ENCODE measurements at places on chromosomes 3 and 15.

DNA sequence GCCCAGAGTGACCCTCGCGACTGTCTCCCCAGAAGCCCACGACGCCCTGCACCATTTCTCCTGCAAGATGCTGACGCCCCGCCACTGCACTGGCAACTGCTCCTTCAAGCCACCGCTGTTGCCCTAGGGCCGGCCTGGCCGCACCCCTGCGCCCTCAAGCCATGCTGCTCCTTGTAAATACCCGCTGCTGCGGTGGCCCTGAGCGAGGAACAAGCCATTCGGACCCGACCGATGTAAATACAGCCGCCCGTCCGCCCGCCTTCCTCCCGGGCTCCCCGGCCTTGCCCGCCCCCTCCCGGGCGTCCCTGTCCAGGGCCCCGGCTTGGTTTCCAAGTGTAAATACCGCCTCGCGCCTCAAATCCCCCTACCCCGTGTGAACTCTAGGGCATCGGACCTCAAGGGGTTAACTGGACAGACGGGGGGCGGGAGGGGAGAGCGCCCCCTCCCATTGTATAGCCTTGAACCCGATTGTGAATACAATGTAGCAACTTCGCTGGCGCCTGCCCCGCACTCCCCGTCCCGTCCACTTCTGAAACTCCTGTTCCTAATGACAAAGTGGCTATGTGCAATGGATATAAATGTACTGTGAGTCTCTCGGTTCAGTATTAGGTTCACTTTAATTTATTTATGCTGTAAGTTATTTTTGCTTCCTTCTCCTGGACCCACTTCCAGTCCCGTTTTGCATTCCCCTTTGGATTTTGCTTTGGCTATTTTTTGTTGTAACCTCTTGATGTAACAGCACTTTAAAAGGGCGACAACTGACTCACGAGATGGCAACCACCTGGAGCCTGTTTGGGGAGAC, 5.9 kb downstream of the RNU6-1 start:
- DNase-seq: no peak

- no peak for DNase-seq
These were observed 37.6 kb downstream of the TMCC1 start for GRCh38 chr3:129855832-129856419.

- no peak for DNase-seq
These were observed 1.7 kb downstream of the P2RY14 start for GRCh38 chr3:151276687-151277042.

DNA sequence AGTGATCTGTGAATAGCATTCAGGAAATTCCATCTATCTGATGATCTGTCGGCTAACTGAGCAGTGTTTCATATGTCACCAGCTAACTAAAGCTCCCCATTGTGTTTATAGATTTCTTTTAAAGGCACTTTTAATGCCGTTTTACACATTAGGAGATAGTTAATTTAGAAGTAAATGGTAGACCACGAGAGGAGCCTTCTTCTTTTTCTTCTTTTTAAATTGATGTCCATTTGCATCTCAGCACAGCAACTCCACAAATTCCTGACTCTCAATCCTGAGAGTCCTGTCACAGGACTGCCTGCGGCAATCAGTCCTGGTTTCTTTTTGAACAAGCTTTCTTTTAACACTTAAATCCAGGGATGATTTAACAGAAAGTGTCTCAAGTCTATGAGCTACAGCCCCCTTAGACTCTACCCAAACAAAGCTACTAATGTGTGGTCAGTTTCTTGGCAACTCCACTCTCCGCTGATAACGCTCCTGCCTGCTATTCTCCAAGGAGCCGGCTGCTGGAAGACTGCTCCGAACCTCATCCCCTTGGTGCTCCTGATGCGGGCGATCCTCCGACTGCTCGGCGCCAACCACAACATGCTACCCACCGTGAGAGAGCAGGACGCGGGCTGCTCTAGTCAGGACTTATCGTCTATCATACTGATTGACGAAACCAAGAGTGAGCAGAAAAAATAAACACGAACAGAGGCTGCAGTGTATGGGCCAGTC, 421.4 kb downstream of the MECOM start:
- DNase-seq: no peak

DNA sequence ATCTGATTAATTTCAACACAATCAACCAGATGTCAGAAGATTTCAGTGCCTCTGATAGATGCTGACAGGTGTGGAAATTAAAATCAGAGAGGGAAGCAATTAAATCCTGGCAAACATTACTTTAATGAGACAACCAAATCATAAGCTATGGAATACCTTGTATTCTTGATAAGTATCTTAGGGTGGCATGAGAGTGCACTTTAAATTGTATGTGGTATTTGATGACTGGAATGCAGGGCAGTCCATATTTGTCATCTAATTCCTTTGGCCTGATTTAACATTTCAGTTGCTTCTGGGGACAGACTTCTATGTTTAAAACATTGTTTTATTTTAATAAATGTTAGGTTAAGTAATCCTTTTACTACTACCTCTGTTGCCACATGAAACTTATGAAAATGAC, 184.1 kb downstream of the LPP start:
- DNase-seq: no peak

DNA sequence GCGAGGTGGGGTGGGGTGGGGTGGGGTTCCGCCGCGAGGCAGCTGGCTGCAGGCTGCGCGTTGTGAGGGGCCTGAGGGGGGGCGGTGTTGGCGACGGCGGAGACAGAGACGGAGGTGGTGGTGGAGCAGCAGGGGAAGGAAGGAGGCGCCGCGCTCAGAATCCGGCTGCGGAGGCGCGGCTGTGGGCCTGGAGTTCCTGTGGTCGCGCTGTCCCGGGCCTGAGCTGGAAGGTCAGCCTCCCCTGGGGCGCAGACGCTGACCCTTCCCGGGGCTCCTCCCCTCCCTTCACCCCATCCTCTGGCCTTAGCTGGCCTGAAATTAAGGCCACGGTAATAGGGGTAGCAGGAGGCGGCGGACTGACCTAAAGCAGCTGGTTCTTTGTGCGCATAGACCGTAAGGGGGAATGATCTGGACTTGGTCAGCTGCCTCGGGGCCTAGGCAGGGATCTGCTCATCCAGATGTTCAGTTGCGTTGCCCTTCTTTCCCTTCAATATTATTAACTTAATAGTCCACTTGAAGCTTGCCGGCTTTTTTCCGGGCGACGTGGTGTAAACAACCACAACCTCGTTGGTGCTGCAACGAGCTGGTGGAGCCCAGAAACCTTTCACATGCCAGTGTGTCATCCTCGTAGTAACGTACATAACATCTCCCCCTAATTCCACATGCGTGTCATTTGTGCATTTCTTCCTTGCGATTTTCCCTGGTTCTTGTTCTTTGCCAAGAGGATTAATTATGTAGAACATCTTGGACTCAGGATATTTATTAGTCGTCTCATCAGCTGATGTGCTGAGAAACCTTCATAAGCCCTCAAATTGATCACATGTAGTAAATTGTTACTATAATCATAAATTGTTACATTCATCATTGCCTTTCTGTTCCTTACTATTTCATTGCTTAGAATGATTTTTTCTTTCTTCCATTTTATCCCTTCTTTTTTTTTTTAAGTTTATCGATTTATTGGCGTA, 626 bp downstream of the SEC62 start:
- peak; percentile 59 for DNase-seq

DNA sequence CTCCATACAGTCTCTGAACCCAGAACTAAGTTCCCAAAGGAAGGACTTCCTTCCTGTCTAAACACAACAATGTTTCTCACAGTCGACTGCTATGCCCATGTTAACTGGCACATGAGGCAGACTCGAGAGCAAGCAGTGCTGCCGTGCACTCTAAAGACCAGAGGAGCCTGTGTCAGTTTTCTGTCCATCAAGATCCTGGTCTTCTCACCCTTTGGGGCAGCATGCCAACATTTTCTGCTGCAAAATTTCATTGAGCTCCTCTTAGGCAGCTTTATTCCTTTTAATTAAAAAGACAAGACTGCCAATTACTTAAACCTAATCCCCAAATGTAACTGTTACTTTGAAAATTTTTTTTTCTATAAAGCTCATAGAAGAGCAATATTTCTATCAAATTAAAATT, 205.1 kb downstream of the GAP43 start:
- DNase-seq: no peak

- DNase-seq: no peak
These were observed 75.0 kb downstream of the FEM1B start for GRCh38 chr15:68352401-68353062.
